ENCODE measurements at places on chromosomes 7 and 10. TPM values are rescaled to one million over a fixed set of nuclear protein-coding genes. Genes with fewer than 3 reads are reported as not detected.

The PURB gene
- 29.3 TPM for total RNA-seq

The DNAJC1 gene
- total RNA-seq, result 94.1 TPM

The PAX4 gene
- total RNA-seq, result not detected

The CXCL12 gene
- total RNA-seq, result 1.6 TPM

The GPR158 gene
- 3.9 TPM for total RNA-seq

The NOBOX gene
- not detected for total RNA-seq

The AKR1C4 gene
- not detected for total RNA-seq

The HOXA3 gene
- total RNA-seq, result 2.3 TPM

The ADAP1 gene
- 3.1 TPM for total RNA-seq

The PON1 gene
- not detected for total RNA-seq

The C10orf105 gene
- under 0.01 TPM for total RNA-seq

The C10orf67 gene
- 0.22 TPM for total RNA-seq

The AKR1C8 gene
- total RNA-seq, result not detected

The NODAL gene
- total RNA-seq, result not detected

The CHAT gene
- total RNA-seq, result not detected

The DPP6 gene
- total RNA-seq, result under 0.01 TPM

The SFTPA1 gene
- not detected for total RNA-seq

The GTPBP10 gene
- total RNA-seq, result 15.9 TPM

The GPR85 gene
- total RNA-seq, result 1.0 TPM

The FRMD4A gene
- 80.9 TPM for total RNA-seq

The SH2B2 gene
- total RNA-seq, result 2.0 TPM

The SNCG gene
- 3.9 TPM for total RNA-seq

The PTPRE gene
- 21.6 TPM for total RNA-seq

The SPACDR gene
- total RNA-seq, result 0.88 TPM

All from placental pericyte (primary cell).